ENCODE measurements at places on chromosomes 3 and 15. TPM values are rescaled to one million over a fixed set of nuclear protein-coding genes. Genes with fewer than 3 reads are reported as not detected.

GRCh38 chr15:55031727-55032126, 165.0 kb downstream of the RSL24D1 start:
- no peak overlapping the region for H3K27ac ChIP-seq
- no peaks in the 10 kb centered on the region for H3K27me3 ChIP-seq
- no peak overlapping the region for H3K4me3 ChIP-seq
- no peaks in the 10 kb centered on the region for H3K4me1 ChIP-seq
- DNase-seq: no peak

DNA sequence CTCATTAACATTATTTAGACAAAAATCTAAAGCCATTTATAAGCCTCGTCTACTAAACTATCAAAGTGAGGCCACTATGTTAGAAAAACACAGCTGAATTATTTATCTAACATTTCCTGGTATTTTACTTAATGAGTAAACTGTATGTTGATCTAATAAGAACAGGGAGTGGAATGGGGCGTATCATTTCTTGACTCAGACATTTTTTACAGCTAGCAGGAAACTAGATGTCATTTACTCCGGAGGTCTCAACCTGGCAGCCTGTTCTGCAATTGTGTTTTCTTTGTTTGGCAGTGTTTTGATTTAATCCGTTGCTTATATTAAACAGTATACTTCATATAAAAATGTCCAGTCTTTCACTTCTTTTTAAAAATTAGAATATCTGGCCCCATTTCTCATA, 79.1 kb upstream of the ABI3BP start:
- peak; percentile 28 for DNase-seq
- no peak overlapping the region for H3K4me3 ChIP-seq
- H3K36me3 ChIP-seq: no peaks in the 10 kb centered on the region
- peaks cover 4% of the 10 kb centered on the region for H3K4me1 ChIP-seq

GRCh38 chr15:91308199-91308598, 208.1 kb downstream of the SV2B start:
- H3K4me3 ChIP-seq: no peak overlapping the region
- no peaks in the 10 kb centered on the region for H3K36me3 ChIP-seq
- peaks cover 2% of the 10 kb centered on the region for H3K27me3 ChIP-seq
- DNase-seq: no peak
- no peak overlapping the region for H3K27ac ChIP-seq
- H3K4me1 ChIP-seq: no peaks in the 10 kb centered on the region

DNA sequence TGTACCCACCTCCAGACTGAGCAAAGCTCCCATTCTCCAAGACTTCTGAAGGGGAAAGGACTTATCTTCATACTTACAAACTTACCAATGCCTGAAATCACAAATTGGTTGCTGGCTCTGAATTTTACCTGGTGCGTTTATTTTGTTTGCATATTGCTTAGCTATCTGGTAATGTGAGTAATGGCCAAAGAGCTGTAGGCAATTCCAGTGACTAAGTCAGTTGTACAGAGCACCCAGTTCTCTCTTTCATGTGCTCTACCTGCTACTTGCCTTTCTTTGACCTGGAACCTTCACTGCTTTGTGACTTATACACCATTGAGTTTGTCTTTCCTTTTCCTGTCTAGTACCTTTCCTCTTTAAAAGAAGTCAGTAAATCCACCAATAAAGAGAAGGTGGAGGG, 755.9 kb upstream of the LMCD1 start:
- no peak overlapping the region for H3K4me3 ChIP-seq
- H3K4me1 ChIP-seq: no peaks in the 10 kb centered on the region
- no peaks in the 10 kb centered on the region for H3K36me3 ChIP-seq
- H3K27me3 ChIP-seq: no peaks in the 10 kb centered on the region
- no peak overlapping the region for H3K27ac ChIP-seq

GRCh38 chr15:39887832-39888231, 32.2 kb downstream of the GPR176 start:
- H3K4me1 ChIP-seq: peaks cover 19% of the 10 kb centered on the region
- H3K36me3 ChIP-seq: no peaks in the 10 kb centered on the region
- no peak overlapping the region for H3K27ac ChIP-seq
- DNase-seq: no peak
- no peak overlapping the region for H3K4me3 ChIP-seq
- no peaks in the 10 kb centered on the region for H3K27me3 ChIP-seq

RHOV gene
- 0.43 TPM for total RNA-seq

DNA sequence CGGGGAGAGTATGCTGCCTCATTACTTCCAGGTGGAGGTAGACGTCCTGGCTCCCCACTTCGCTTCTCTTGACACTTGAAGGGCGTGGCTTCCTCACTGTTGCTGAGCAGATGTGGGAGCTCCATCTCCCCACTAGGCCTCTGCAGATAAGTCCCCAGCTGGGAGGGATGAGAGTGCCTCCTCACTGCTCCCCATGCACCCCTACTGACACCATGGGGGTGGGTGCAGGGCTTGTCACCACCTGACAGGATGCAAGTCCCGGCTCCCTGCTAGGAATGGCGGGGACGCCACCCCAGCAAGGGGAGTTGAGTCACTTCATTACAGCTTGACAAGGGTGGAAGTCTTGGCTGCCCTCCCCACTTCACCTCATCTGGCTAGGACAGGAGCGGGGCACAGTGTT, 36.8 kb upstream of the ATG7 start:
- no peak for DNase-seq
- no peak overlapping the region for H3K27ac ChIP-seq
- H3K27me3 ChIP-seq: no peaks in the 10 kb centered on the region
- no peak overlapping the region for H3K4me3 ChIP-seq
- H3K4me1 ChIP-seq: peaks cover 22% of the 10 kb centered on the region

GRCh38 chr15:41581110-41581509, 22.1 kb downstream of the TYRO3 start:
- peaks cover 2% of the 10 kb centered on the region for H3K27me3 ChIP-seq
- DNase-seq: no peak
- H3K4me3 ChIP-seq: no peak overlapping the region

- H3K27ac ChIP-seq: no peak overlapping the region
- no peaks in the 10 kb centered on the region for H3K36me3 ChIP-seq
- DNase-seq: no peak
- H3K4me1 ChIP-seq: peaks cover 15% of the 10 kb centered on the region
Observed at GRCh38 chr3:48662145-48662752, 437 bp downstream of the CELSR3 start.

- no peak overlapping the region for H3K4me3 ChIP-seq
- peaks cover 4% of the 10 kb centered on the region for H3K36me3 ChIP-seq
- no peaks in the 10 kb centered on the region for H3K27me3 ChIP-seq
- H3K27ac ChIP-seq: peak overlapping the region; percentile 3
- peaks cover 9% of the 10 kb centered on the region for H3K4me1 ChIP-seq
Observed at GRCh38 chr15:85639752-85640381, 154.9 kb downstream of the KLHL25 start.

All from astrocyte (in vitro differentiated cells and primary cell).